ENCODE measurements at places on chromosomes 7 and 10.

DNA sequence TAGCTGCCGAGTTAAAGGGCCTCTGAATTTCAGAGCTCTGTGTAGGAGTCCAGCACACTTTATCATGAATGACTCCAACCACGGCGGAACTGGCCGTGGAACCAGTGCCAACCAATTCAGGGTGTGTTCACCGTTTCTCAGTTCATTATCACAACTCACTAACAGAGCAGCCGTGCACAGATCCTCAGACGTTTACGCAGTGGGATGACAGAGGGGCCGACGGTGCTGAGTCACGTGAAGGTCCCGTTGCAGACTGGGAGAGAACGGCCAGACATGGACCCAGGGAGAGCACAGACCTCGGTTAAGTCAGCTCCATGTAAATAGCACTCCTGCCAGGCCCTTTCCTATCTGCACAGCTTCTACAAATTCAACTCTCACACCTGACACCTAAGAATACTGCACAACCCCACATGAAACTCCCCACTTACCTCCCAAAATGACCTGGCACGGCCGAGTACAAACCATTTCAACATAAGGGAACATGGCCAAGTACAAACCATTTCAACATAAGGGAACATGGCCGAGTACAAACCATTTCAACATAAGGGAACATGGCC lies 95.5 kb downstream of the DIP2C start:
- no peak for DNase-seq

DNA sequence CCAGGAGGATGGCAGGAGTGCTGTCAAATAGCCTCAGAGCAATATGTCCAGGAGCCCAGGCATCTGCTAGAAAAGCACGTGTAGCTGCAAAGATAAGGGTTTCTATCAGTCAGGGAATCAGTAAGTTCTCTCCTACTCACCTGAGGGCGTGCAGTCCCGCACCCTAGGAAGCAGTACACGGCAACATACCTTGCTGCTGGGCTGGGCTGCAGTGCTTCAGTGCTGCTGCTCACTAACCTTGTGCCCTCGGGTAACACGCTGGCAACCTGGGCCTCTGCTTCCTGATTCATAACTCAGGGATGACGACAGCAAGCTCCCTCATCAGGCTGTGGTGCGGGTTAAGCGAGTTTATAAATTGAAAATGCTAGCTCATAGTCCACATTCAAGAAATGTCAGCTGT lies 29.5 kb upstream of the CCNY start:
- peak; percentile 23 for DNase-seq

GRCh38 chr10:133198206-133198605 lies 31.8 kb upstream of the UTF1 start:
- no peak for DNase-seq

DNA sequence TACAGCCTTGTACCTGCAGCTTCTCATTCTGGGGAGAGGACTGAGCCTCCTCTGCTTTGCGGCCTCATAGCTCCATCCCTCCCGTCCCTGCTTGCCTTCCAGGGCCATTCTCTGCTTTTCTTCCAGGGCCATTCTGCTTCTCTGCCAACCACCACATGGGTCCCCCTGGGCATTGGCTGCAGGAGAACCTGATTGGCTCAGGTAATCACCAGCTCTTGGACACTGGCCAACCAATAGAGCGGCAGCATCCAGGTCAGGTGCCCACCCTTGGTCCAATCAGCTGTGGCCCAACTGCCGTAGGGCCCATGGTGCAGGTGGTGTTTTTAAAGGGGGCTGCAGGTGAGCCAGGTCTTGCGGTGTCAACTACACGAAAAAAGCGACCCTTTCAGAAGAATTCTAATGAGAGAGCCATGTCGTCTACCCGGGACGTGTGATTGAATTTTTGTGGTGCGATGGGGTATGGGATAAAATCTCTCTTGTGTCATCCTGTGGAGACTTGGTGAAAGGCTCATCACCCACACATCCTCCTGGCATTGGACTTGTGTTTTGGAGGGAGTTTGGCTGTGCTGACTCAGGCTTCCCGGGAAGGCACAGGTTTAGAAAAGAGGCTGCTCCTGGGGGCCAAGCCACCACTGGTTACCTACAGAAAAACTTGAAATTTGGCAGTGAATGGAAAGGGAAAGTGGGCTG lies 46.0 kb upstream of the PODXL start:
- no peak for DNase-seq

GRCh38 chr7:5207131-5207530 lies 17.1 kb downstream of the WIPI2 start:
- DNase-seq: no peak

DNA sequence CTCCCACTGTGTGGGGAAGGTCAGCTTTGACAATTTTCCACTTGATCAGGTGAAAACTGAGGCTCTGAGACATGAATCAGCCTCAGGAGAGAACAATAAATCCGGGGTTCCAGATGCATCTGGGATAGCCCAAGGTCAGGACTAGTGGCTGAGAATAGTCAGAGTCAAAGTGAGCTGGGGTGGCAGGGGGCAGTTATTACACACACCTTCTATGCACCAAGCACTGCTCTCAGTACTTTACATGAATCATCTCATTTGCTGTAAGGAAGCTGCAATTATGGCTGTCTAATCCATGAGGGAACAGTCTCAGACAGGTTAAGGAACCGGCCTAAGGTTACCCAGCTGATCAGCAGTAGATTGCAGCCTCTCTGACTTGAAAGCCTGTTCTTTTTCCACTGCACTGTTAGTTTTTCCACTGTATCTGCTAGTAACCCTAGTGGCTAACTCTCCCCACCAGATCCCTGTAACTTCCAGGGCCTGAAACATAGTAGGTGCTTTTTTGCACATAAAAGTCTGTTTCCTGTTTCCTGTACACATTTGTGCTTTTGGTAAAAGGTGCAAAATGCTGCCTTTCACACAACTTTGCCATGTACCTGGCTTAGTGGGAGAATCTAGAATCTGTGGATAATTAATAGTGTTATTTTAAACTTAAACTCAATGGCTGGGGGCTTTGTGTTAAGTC lies 125.9 kb downstream of the EMX2 start:
- DNase-seq: no peak

- DNase-seq: no peak
These were observed 43.8 kb upstream of the CSTF2T start for GRCh38 chr10:51743146-51743545.

- no peak for DNase-seq
These were observed 9.9 kb downstream of the VPS50 start for GRCh38 chr7:93242106-93242505.

DNA sequence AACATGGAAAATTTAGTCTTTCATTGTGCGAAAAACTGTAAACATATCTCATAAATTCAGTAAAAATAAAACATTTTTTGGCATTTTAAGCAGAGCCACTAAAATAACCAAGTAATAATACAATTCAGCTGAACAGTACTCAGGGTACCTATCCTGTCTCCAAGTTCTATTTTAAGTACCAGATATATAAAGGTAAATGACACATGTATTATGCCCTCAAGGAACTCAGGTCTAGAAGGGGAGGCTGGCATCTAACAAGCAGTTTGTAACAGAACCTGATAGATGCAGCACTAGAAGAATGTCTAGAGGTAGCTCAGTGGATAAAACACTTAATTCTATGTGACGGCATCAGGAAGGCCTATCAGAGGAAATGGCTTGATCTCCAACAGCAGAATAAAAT lies 112.2 kb downstream of the CRPPA start:
- DNase-seq: no peak

DNA sequence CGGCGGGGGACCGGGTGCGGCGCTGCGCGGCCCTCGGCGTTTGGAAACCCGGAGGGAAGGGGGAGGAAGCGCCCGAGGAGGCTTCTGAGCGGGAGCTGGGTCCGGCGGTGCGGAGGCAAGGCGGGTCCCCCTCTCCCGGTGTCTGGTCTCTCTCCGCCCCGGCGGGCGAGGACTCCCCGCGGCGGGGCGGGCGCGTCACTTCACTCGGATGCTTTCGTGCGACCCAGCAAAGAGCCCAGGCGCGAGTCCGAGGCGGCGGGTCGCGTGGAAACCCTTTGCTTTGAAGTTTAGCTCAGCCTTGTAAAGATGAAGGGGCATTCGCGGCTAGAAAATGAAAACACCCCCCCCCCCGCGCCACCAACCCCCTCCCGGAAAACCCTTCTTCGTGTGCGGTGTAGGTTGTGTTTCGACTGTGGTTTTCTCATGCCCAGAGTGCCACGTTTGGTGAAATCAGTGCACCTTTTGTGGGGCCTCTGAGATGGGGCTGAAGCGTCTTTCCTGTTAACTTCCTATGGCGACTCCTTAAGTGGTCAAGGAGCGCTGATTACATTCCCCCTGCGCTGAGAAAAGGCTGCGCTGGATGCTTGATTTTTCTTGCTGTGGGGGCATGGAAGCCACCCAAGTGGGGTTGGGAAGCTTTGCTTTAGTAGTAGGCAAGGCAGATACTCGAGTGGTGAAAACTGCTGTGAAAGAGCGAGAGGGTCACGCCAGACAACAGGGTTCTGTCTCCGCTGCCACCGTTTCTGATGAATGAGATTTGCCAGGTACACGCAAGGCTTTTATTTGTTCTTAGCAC lies 876 bp downstream of the GNAI1 start:
- DNase-seq: no peak

Data from renal pelvis (tissue), 12 donors.